ENCODE measurements at places on chromosomes 7 and 10.

- DNase-seq = no peak
Observed at GRCh38 chr7:105682341-105683060, 101.2 kb upstream of the EFCAB10 start.

GRCh38 chr7:123746055-123746454 is 2.7 kb downstream of the WASL start:
- DNase-seq = no peak

GRCh38 chr7:42574685-42575084 is 337.2 kb downstream of the C7orf25 start:
- DNase-seq = no peak

DNA sequence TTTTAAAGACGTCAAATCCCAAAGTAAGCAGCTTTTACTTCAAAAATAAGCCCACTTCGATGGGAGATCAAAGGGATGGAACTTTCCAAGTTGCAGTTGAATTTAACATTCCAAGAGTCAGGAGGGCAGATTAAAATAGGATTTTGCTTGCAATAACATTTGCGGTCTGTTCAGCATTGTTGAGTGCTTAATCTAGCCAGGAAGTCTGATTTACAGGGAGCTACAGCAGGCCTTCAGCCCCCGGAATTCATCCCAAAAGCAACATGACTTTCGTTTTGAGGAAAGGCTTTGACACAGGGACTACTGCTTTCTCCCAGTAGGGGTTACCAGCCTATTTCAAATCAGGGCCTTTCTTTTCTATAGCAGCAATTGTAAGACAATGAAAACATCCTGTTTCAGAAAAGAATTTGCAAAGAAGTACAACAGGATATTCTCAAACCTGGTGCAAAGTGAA is 279.6 kb upstream of the PITRM1 start:
- DNase-seq = no peak

GRCh38 chr10:29285624-29286051 is 3.2 kb upstream of the LYZL1 start:
- no peak for DNase-seq

DNA sequence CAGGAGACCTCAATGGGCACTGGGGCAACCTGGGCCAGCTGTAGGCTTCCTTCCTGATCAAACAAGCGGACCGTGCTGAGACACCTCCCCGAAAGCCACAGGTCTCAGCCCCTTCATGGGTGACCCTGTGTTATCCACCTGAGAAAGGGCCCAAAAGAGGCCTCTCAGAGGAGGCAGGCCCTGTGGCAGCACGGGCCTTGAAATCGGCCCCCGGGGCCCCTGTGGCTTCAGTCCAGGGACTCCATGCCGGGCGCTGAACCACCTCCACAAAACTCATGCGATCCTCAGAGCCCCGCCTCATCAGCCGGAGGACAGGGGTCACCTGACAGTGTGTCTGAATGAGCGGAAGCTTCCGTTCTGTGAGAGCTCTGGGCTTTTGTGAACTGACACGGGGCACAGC is 307.1 kb downstream of the PAXIP1 start:
- no peak for DNase-seq

DNA sequence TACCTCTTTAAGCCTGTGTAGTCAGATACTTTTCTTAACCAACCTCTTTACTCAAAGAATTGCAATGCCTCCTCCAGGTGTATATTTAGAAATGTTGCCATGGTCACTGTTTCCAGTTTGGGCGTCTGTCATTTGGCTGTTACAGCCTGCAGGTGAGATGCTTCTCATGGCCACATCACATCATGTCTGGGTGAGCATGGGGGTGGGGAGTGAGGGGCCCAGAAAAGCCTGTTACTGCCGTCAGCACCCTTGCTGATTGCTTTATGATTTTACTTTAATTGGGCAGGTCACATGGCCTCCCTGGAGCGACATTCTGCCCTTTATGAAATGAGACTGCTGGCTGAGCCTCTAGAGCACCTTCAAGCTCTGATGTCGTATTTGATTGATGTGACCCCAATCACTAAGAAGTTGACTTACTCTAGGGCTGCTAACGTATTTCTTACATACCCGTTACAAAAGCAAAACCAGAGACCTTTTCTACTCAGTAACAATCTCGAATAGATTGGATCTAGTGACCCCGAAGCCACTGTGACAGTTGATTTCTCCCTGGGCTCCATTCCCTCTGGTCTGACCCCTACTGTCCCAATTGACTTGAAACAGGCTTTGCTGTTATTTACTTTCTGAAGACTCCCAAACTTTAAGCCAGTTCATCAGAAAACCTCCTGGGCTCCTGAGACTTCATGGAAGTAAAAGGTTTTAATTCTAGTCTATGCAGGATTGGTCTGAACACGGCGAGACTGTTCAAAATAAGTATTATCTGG is 60.7 kb downstream of the OTUD1 start:
- DNase-seq = no peak

DNA sequence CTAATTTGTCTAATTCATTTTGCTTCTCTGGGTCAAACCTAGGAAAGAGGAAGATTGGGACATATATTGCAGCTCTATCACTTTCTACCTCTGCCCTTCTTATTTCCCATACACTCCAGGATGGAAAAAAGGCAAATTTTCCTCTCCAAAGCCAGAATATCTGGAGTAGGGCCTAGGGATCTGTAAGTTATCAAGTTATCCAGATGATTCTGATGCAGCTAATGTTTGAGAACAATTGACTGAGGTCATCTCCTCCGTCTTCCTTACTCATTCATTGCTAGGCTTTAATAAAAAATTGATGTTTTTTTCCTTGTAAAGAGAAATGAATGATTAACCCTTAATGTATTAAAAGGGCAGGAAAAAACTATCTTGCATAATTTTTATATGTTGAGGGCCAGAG is 211.9 kb upstream of the GLI3 start:
- no peak for DNase-seq

DNA sequence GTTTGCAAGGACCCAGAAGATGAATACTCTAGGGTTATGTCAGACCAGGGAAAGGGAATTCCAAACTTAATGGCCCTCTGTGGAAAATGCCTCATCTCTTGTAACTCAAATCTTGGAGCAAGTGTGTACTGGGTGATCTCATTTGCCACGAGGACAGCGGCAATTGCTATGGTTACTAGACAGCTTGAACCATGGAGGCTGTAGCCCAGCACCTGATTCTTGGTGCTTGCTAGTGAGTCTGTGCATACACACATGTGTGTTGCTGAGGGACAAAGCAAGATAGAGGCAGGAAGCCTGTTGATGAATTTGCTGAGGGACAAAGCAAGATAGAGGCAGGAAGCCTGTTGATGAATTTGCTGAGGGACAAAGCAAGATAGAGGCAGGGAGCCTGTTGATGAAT is 58.6 kb upstream of the FEZF1 start:
- no peak for DNase-seq

DNA sequence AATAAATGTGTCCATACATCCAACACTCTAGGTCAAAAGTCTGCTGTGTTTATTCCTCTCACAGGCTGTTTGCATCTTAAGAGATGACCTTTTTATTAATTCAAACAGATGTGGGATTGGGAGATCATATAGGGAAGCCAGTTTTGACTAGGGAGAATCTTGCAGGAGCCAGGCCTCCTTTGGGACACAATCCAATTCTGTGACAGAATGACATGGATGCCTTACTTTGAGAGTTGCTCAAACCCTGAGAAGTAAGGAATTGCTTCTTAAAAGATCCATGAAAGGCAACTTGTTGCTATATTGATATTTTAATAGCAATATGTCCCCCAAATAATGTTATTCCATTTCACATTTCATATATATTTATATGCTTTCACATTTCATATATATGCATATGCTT is 53.5 kb upstream of the CACNB2 start:
- DNase-seq = no peak

GRCh38 chr7:158123214-158123613 is 464.4 kb downstream of the PTPRN2 start:
- no peak for DNase-seq

GRCh38 chr7:2102375-2102723 is 130.4 kb downstream of the MAD1L1 start:
- DNase-seq = no peak

DNA sequence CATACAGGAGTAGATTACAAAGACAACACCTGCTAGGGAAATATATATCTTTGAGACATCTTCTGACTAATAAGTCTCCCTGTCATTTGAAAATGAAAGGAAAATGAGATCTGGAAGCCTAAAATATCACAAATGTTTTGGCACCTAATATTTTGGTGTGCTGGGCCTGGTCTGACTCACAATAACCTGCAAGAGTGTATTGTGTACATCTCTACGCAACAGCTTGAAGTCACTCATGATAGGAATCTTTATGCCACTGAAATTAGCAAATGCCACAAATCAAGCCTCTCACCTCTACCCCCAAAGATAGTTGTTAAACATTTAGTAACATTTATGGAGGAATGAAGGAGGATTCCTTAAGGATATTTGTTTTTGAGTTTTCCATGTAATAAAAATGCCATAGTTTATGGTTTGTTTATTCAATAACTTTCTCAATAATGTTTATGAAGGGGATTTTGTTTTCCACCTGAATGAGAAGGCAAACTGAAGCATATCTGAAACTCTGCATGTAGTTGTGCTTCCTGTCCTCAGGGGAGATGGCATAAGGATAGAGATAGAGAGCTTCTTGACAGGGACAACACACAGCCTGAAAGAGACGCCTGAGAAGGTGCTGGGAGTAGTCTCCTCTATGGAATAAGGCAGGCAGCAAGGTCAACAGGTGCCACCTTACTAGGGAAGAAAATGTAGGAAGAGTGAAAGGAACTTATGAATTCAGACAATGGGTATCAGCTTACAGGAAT is 197.4 kb downstream of the AHR start:
- DNase-seq = no peak

GRCh38 chr7:44530990-44531389 is 10.1 kb downstream of the NPC1L1 start:
- no peak for DNase-seq

GRCh38 chr7:46047581-46047980 is 126.5 kb upstream of the IGFBP3 start:
- DNase-seq = no peak

DNA sequence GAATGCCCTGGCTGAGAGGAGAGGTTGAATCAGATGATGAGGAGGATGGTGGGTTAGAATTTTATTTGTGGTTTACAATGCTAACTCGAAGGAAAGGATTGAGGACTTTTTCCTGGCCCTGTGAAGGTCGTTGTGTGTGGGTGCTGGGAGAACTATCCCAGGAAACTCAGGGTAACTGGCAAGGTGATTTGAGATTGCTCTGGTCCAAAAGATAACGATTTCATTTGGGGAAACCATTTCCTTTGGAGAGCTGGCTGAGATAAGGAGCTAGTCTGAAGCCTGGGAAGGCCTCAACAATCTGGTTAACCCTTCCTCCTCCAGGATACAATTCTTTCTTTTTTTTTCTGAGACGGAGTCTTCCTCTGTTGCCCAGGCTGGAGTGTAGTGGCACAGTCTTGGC is 33.0 kb downstream of the HK1 start:
- DNase-seq = no peak

GRCh38 chr10:2340831-2341647 is 603.7 kb upstream of the ADARB2 start:
- DNase-seq = no peak

DNA sequence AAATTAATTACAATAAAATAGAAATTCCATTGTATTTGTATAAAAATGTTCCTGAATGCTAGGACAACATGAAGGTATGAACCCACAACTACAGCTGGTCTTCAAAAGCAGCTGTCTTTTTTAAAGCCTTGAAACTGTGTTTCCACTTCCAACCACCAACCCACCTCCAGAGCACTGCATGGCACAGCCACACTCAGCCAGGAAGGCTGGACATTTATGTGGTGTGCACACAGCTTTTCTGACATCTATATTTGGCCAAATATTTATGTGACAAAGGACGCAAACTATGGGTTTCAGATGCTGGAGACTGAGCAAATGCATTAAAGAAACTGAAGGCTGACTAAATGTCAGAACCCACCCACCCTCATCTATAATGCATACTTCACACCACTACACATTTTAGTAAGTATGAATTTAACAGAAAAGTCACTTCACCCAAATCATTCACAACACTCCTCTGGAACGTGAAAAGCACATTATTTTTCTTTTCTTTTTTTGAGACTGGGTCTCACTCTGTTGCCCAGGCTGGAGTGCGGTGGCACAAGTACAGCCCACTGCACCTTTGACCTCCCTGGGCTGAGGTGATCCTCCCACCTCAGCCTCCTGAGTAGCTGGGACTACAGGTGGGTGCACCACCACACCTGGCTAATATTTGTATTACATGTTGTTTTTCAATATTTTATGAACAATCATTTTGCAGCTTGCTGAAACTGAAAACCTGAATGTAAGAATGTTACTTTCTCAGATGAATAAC is 27.9 kb upstream of the DAGLB start:
- no peak for DNase-seq

DNA sequence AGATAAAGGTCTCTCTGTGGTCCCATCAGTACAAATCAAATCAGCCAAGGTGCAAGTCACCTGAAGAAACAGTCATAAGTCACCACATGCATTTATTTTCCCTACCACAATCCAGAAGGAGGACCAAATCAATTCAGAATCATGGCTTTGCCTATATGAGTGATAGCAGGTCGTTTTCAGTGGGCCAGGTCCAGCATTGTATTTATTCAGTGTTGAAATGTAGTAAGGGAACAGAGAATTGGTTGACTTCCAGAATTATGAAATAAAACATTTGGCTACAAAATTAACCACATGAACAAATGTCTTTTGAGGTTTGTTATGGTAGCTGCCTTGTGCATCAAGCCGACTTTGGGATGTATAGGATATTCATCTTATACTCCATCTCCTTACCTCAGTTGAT is 88.4 kb downstream of the POLR1F start:
- no peak for DNase-seq

DNA sequence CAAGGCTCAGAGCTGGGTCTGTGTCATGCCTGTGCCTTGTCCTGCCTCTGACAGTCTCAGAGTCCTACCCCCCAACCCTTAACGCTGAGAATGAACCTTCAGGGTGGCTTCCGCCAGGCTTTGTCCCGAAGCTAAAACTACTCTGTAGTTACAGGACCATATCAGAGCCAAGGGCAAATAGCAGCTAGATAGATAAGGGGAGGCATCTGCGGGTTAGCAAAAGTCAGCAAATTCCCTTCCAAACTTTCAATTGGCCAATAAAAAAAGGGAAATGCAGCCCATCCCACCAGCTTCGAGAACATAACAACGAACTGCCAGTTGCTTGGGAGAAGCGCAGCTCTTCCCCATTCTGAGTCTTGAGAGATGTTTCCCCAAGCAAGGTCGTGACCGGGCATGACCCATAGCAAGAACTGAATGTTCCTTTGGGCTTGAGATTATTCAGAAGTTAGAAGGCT is 17.7 kb downstream of the CCL24 start:
- no peak for DNase-seq

- no peak for DNase-seq
Observed at GRCh38 chr7:36203071-36203790, 50.2 kb downstream of the EEPD1 start.

- DNase-seq = no peak
Observed at GRCh38 chr7:51451751-51452476, 135.3 kb upstream of the COBL start.

DNA sequence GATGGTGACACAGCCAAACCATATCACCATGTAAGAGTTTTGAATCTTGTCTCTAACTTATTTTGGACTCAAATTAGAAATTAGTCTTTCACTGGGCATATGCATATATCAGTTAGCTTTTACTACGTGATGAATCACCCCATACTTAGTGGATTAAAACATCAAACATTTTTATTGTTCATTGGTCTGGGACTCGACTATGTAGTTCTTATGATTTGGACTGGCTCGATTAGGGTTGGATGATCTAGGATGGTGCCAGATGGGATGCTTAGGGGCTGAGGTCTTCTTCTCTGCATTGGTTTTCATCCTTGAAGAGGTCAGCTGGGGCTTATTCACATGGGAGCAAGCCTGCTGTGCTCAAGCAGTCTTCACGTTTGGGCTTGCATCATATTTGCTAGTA is 264.9 kb downstream of the EXOC4 start:
- DNase-seq = no peak

All from hippocampal formation (tissue), 2 donors.